ENCODE measurements at places on chromosomes 3 and 15.
A peak's percentile ranks its signal among the peaks of the same experiment; 100 is the strongest.

- no peak for DNase-seq
Measured at GRCh38 chr15:34039790-34040113, 748 bp upstream of the AVEN start.

GRCh38 chr15:82111918-82112317 lies 66.1 kb upstream of the MEX3B start:
- DNase-seq = no peak

- no peak for DNase-seq
Measured at GRCh38 chr3:129056451-129057173, 4.0 kb upstream of the GP9 start.

DNA sequence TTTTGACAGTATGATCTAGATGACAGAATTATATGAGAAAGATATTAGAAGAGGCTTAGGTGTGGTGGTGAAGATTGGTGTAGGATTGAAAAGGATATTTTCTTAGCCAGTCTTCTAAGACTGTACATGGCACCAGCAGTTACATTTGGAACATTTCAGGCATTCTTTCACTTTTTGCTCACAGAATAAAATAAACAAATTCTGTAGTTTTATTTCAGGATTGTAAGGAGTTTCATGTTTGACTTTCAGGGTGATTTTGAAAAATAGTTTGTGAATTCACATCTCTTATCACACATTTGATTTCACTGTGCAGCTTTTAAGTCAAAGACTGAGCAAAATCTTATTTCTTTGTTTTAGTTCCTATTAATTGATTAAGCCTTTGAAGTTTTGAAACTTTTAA lies 27.1 kb downstream of the DNAJC13 start:
- no peak for DNase-seq

DNA sequence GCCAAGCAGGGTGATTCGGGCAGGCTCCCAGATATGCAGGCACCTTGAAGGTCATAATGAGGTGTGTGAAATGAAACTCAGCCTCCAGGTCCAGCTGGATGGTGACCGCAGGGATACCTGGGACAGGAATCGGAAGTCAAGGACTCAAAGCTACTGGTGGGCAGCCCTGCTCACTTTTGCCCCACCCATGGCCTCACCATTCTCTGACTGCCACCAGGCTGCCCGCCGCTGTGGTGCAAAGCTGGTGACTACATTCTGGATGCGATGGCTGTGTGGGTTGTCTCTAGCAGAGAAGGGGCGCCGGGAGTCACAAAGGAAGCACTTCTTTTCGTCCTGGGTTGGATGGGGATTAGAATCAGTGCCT lies 795 bp downstream of the LAMB2 start:
- no peak for DNase-seq

- DNase-seq = no peak
Measured at GRCh38 chr3:179026636-179027035, 45.0 kb downstream of the ZMAT3 start.

DNA sequence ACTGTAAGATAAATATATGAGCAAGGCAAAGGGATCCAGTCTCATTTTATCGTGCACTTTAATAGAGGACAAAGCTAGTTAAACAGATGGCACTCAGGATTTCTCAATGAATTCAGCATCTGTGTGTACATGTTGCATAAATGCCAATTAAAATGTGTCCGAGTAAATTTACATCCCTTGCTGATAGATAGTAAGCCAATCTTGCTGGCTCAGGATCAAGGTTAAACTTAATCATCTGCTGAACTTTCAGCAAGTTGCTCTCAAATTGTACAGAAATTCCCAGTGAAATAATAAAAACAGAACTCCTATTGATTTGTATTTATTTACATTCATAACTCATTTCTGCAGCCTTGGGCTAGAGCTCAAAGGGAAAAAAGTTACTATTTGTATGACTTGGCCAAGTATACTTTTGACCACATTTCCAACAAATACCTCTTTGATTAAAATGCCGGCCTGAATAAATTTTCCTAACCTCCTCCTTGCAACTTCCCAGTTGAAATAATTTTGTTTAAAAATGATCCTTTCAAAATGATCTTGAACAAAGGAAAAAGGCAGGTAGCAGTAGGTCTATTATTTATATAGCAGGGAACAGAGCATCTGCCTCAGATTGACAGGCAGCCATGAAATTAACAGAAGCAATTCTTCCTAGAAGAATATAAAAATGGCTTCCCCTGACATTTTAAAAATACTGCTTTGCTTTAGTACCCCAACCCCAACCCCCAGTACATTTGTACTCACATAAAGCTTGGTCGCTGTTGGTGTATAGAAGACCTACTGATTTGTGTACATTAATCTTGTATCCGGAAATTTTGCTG lies 1001.9 kb downstream of the ROBO1 start:
- DNase-seq = no peak

GRCh38 chr3:79657076-79657475 lies 110.7 kb downstream of the ROBO1 start:
- DNase-seq = no peak

DNA sequence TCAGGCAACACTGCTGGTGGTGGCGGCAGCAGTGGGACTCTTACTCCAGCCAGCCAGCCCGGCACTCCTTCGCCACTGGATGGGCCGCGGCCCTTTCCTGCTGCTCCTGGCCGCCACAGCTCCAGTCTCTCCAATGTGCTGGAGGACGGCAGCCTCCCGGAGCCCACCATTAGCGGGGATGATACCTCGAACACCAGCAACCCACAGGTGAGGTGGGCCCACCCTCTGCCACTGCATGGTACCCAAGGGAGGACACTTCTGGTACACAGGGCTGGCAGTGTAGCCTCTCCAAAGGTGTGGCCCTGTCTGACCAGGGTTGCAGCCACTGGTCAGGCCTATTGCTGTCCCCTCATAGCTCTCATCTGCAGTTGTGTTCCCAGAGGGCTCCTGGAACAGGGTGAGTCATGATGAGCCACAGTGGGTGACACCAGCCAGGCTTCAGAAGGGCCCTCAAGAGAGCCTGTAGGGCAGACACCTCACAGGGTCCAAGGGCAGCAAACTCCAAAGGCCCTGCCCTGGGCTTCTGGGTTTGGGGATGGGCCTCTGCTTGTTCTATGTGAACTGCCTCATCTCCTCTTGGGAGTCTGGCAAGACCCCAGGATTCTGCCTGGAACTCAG lies 20.8 kb downstream of the NBEAL2 start:
- DNase-seq = no peak

- DNase-seq = no peak
Measured at GRCh38 chr3:66393333-66394005, 107.4 kb downstream of the LRIG1 start.

GRCh38 chr3:10392244-10392643 lies 71.3 kb upstream of the SEC13 start:
- no peak for DNase-seq

DNA sequence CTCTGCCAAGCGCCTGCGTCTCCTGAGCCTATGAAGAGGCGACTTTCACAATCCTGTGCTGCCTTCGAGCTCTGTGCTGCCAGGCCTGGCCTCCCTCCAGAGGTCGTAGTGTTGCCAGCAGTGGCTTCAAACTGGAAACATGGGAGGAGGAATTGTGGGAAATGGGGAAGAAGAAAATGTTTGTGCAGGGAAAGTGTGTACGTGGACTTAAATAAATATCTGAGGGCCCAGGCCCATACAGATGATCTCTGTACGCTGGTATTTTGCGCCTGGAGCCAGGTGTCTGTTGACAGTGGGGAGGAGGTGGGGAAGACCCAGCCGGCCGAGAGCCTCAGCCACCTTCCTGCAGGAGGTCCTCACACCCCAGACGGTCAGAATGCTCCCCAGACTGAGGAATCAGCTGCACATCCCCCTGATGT lies 44.6 kb downstream of the ZBTB38 start:
- DNase-seq = no peak

- DNase-seq = no peak
Measured at GRCh38 chr3:119831941-119832371, 50.1 kb downstream of the NR1I2 start.

GRCh38 chr15:22872936-22873701 lies 34.7 kb downstream of the NIPA2 start:
- DNase-seq = no peak

GRCh38 chr15:66328771-66329170 lies 27.7 kb downstream of the TIPIN start:
- DNase-seq = no peak

- no peak for DNase-seq
Measured at GRCh38 chr3:193948459-193948858, 187.5 kb upstream of the HES1 start.

DNA sequence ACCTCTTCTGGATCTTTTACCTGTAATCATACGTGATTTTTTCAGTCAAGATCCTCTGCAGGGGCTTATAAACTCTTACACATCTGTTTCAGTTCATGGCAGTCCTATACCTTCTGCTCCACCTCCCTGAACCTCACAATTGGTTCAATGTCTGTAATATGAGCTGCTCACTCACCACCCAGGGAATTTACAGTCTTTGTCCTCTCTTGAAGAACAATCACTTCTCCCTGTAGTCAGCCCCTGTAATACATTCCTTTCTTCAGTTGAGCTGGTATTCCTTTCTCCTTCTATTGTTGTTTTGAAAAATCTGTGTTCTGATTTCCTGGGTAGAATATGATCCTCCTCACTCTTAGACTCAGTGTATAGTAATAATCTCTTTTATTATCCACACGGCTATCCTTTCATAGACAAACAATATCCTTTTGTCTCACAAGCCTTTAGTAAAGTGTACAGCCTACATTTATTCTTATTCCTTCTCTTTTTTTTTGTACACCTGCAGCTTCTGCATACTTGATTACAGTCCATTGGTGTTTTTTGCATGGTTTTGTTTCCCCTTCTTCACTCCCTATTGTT lies 101.8 kb downstream of the NECTIN3 start:
- no peak for DNase-seq

GRCh38 chr3:59249698-59250361 lies 200.0 kb upstream of the CFAP20DC start:
- no peak for DNase-seq

- peak; percentile 52 for DNase-seq
Measured at GRCh38 chr15:82680200-82681102, 29.2 kb downstream of the AP3B2 start.

DNA sequence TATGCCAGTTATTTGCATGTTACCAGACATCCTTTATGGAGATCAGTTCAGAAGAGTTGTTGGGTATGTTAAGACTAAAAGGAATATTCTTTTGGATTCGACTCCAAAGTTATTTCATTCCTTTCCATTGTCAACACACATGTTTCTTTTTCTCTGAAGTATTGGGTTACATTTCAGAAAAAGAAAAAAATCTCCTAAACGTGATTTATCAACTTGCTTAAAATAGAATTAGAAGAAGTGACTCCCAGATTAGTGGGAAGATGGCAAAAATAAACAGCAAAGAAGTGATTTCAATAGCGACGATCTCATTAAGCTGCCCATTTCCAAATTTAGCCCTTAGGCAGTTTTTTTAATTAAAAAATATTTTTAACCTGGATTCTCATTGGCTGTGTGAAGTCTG lies 85.4 kb downstream of the TIGIT start:
- DNase-seq = no peak

- no peak for DNase-seq
Measured at GRCh38 chr15:29835301-29835700, 13.0 kb upstream of the TJP1 start.

DNA sequence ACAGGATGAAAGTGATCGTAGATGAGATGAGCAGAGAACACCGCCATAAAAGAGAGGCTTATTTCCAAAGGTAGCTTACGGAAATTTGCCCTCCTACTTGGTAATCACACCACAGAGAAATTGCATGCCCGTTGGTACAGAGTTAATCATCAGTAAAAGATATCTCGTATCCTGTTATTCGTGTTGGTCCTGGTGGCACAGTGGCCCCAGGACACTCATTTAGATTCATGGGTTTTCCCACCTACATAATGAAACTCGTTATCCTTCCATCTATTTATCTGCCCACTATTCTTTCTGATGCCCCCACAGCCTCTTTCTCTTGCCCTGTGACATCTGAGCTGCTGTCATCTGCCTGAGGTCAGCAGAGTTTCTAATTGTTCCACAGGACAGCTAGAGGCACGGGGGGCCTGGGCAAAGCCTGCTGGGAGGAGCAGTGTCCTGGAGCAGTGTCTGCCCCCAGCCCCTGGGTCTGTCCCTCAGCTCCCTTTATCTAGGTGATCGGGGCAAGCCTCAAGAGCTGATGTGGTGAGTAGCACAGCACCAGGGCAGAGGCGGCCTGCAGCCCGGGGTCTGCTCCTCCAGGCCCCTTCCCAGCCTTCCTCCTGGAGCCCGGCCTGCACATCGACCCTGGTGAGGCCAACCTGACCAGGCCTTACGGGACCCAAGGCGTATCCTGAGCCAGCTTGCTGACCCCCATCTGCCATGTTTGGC lies 42.2 kb downstream of the PXYLP1 start:
- no peak for DNase-seq

GRCh38 chr3:134365766-134366065 lies 8.5 kb downstream of the AMOTL2 start:
- no peak for DNase-seq

DNA sequence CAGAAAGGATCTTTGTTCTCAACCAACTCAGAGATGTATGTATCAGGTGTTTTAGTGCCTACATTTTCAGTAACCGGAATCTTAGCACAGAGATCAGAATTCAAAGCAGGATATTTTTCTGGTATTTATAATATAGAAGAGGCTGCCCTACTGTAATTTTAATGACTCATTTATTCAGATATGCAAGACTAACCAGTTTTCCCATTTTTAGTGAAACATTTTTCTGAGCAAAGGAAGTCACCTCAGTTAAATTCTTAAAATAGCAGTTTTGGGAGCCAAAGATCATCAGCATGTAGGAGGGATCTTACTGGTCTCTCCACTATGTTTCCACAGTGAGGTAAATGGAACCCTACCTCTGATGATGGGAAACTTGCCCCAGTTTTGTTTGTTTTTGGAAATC lies 42.0 kb downstream of the SRP14 start:
- no peak for DNase-seq

GRCh38 chr3:20154928-20155327 lies 31.1 kb downstream of the SGO1 start:
- DNase-seq = no peak

GRCh38 chr3:119642746-119643473 lies 17.5 kb downstream of the POPDC2 start:
- no peak for DNase-seq

- DNase-seq = no peak
Measured at GRCh38 chr3:51343918-51344687, 41.0 kb upstream of the MANF start.

DNA sequence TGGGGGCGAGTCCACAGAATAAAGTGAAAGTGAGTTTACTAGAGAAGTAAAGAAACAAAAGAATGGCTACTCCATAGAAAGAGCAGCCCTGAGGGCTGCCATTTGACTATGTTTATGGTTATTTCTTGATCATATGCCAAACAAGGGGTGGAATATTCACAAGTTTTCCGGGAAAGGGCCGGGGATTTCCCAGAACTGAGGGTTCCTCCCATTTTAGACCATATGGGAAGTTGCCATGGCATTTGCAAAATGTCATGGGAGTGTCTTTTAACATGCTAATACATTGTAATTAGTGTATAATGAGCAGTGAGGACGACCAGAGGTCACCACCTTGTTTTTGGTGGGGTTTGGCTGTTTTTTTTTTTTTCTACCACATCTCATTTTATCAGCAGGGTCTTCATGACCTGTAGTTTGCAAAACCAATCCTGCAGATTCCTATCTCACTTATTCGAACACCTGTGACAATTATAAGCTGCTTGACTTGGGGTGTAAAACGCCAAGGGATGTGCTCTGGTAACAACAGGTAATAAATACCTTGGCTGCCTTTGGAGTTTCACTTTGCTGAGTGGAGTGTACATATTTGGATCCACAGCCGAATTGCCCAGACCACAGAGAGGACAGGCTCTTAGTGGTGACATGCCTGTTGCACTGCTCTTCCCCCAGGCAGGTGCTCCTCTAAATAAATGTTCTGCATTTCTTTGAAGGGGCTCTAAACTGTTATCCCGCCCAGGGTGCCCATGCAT lies 43.6 kb downstream of the C2CD4B start:
- no peak for DNase-seq
